ENCODE measurements at places on chromosomes 12 and 14.

DNA sequence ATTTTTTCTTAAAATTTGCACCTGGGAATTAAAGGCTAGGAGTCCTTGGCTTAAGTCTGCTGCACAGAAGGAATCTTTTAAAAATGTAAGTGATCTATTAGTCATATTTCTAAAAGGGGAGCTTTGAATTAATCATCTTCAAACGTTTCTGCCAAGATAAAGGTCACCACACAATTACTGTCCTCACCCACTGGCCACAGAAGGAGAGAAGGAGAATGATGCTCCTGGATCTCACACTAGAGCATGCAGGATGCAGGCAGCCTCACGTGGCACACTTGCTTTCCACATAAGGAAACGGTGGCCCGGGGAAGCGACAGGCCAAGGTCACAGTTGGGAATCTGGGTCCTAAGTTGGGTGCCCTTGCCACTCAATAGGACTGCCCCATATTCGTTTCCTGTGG lies 16.9 kb downstream of the PLEKHG7 start:
- no peak for DNase-seq

DNA sequence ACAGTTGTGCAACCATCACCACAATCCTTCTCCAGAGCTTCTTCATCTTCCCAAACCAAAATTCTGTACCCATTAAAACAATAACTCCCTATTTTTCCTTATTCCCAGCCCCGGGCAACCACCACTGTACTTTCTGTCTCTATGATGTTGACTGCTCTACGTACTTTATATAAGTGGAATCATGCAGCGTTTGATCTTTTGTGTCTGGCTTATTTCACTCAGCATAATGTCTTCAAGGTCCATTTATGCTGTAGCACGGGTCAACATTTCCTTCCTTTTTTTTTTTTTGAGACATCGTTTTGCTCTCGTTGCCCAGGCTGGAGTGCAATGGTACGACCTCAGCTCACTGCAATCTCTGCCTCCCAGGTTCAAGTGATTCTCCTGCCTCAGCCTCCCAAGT lies 162.7 kb upstream of the GSC start:
- DNase-seq: no peak

DNA sequence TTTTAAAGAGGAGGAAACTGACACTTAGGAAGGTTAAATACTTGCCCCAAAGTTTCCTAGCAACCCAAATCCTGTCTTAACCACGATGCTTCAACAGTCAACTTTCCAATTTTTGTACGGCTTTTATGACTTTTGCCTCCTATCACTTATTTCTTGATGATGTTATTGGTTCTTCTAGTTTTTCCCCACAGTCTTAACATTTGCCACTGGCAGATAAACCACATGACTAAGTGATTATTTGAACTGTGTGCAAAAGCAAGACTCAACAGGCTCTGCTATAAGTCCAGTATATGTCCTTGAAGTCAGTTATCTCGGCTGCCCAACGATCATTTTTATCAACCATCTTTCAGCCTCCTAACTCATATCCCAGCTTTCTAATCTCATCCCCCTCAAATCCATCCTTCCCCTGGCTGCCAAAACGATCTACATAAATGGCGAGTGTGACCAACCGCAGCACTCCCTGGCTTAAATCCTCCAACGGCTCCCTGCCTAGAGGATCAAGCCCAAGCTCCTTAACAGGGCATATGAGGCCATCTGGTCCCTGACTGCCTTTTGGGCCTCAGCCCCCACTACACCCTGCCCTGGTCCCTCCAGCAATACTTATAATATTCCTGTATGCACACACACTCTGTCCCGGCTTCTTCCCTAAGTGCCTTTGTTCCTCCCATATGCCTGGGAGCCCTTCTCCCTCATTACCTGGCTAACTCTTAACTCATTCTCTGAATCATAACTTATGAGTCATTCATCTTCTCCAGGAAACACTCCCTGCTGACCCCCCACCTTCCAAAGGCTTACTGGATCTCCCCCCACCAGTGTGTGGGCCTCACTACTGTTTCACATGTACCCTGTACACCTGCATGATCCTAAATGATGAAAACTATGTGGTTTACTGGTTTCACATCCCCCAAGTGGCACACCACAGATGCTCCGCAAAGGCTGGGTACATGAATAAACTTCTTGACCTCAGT lies 8.8 kb downstream of the VPS37B start:
- no peak for DNase-seq

DNA sequence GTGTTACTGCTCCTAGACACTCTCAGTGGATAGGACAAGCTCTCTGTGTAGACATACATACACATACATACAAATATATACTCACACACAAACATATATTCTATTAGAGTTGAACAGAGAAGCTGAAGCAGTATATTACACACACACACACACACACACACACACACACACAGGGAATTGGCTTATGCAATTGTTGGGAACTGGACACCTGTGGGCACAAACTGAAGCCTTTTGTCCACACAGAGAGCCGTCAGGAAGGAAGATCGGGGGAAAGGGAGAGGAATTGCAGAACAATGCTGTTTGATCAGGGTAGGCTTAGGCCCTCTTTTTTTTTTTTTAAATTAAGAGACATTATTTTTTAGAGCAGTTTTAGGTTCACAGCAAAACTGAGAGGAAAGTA lies 180.7 kb upstream of the DDHD1 start:
- DNase-seq: no peak

DNA sequence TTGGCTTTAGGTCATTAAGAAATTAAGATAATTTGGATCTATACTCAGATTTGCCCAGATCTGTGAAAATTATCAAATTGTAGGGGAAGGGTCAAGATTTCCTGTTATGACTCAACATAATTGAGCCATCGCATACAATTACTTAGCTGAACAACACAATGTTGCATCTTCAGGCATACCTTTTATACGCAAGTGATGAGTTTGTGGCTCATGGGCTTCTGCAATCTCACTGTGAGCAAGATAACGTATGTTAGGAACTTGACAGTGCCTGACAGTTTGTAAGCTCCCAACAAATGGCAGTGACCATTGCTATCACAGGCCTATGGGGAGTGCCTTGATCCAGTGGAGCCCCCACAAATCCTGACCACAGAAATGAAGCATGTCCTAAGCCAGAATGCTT lies 199.7 kb downstream of the BCAT1 start:
- DNase-seq: no peak

- DNase-seq: no peak
Measured at GRCh38 chr12:26646571-26646970, 186.4 kb downstream of the ITPR2 start.

GRCh38 chr12:67523538-67523937 lies 125.0 kb upstream of the DYRK2 start:
- no peak for DNase-seq

- no peak for DNase-seq
Measured at GRCh38 chr12:31586728-31587127, 4.2 kb downstream of the DENND5B start.

DNA sequence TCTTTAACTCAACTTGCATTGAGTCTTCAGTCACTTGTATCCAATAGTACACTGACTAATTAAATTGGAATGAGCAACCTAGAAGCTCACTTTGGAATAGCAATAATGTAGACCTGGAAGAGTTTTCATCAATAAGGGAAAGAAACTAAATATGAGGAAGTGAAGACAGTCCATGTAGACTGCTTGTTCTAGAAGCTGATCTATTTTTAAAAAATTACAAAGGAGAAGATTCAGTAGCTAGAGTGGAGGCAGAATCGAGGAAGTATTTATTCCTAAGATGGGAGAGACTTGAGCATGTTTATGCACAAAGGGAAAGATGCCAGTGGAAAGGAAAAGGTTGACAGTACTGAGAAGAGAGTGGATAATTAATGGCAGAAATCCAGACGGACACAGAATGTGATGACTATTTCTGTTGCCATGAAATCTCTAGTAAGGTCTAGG lies 156.3 kb upstream of the PDE3A start:
- DNase-seq: no peak

- DNase-seq: no peak
Measured at GRCh38 chr14:50038398-50039119, 77.8 kb downstream of the VCPKMT start.

DNA sequence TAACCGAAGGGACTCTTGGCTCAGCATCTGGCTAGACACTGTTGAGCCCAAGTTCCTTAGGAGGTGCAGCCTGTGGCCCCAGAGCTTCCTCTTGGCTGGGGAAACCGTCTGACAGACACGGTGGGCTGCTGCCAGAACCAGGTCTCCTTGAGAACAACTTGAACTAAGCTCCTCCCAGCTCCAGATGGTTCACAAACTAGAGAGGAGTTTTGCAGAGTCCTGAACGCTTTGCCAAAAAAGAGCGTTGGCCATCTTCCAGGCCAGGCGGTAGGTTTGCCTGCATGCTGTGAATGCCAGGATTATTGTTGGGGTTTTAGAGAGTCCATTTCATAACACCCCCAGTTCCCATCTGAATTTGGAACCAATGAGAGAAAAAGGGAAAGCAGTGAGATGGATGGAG lies 399.8 kb downstream of the RGS6 start:
- DNase-seq: no peak

- DNase-seq: no peak
Measured at GRCh38 chr12:71970031-71970430, 31.4 kb downstream of the TPH2 start.

DNA sequence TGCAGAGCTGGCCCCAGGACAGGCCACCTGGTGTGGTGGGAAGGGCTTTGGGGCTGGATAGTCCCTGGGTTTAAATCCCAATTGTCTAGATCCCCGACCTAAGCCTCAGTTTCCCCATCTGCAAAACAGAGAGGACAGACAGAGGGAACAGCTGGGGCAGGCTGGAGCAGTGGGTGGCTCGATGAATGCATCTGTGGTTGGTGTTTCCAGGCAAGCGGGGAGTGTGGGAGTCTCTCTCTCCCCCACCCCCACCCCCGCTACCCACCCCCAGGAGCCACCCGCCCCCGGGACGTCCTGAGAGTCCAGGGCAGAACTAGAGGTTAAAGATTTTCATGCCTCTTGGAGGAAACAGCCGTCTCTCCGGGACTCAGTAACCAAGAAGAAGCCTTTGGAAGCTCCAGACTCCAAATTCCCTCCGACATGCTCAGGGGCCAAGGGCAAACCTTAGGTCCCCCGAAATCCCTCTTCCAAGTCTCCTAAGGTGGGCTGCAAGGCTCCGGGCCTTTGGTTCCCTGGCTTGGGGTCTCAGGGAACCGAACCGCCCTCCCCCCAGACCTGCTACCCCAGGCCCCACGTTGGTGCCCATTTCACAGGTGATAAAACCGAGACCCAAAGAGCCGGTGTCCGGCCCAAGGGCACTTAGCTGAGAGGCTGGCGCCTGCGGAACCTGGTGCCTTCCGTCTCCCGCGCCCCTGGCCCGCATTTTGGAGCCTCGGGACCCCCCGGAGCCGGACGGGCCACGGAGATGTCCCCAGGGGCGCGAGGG lies 474 bp downstream of the TRPV4 start:
- DNase-seq: no peak

DNA sequence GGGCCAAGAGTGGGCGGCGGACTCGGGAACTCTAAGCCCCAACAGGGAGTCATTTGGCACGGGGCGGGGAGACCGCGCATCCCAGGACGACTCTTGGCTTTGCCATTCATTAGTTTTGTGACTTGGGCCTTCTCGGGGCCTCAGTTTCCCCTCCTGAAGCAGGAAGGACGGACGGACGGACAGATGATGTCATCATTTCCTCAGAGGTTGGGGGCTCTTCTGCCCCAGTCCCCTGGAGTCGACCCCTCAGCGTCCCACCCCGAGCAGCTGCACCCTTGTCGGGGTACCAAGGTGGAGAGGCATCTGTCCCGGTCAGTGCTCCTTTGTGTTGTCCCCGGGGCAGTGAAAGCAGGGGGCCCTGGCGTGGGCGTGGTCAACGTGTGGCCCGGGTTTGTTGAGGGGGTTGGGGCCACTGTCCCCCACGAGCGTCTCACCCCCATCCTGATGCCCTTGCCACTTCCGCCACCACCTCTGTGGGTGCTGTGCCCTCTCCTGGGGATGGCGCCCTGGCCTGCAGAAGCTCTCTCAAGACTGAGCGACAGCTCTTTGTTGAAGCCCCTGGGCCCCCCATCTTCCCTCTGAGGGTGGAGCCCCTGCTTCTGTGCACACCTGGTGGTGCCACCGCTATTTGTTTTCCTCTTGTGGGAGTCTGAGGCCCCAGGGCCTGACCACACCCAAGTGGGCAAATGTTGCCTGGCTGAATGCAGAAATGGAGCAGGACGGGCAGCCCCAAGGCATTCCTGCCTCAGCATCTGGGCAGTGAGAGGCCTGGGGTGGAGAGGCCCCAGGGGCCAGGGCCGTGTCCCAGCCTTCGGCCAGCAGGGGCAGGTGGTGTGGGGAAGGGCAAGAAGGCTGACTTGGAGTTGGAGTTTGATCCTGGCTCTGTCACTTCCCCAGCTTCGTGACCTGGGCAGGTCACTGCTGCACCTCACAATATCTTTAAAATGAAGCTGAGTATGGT lies 896 bp downstream of the HHIPL1 start:
- no peak for DNase-seq

DNA sequence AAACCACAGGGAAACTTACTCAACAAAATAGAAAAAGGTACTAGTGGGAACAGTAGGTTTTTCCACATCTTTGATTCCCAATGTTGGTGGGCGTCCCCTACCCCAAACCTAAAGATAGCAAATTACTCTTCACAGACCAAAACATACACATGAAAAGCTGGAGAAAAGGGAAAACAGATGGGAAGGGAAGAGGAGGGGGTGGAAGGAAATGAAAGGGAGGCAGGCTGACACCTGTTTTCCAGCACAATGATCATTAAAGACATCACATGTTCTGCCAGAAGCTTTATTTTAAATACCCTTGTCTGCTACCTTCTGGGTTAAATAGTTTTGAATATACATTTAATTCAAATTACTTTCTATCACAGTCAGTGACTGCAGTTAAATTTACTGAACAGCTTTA lies 1617.9 kb upstream of the SEL1L start:
- DNase-seq: no peak

GRCh38 chr12:48938805-48939204 lies 13.5 kb upstream of the FKBP11 start:
- no peak for DNase-seq

DNA sequence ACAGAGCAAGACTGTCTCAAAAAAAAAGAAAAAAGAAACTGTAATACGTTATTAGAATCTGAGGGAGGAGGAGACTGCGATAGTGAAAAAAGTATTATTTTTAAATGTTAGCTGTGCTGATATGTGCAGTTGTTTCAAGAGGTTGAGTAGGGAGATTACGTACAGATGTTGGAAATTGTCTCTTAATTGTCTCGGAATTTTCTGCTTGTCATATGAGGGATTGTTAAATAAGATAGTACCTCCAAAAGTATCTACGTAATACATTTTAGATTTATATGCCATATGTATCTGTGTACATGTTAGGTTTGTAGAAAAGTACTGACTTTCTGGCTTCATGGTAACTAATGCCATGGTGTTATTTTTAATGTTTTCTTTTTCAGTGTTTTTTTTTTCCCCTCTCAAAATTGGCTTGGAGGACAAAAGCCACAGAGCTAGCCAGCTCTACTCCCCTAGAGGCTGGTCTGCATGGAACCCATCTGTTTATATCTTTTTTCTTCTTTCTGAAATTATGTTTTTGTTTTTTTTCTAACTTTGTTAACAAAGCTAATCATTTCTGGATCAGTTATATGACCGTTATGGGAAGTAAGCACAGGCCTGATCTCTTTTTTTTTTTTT lies 3.4 kb downstream of the RIMKLB start:
- no peak for DNase-seq

- DNase-seq: no peak
Measured at GRCh38 chr12:68746572-68747180, 700 bp downstream of the SLC35E3 start.
